ENCODE measurements at places on chromosomes 13 and 19. TPM values are rescaled to one million over a fixed set of nuclear protein-coding genes. Genes with fewer than 3 reads are reported as not detected.

ZNF575 gene
- 0.53 TPM for polyA plus RNA-seq

ZNF98 gene
- not detected for polyA plus RNA-seq

CPB2 gene
- polyA plus RNA-seq = 0.14 TPM

OR7C1 gene
- polyA plus RNA-seq = not detected

KL gene
- polyA plus RNA-seq = 0.67 TPM

RETN gene
- polyA plus RNA-seq = 15.1 TPM

KANK3 gene
- 31.9 TPM for polyA plus RNA-seq

COMP gene
- polyA plus RNA-seq = 0.52 TPM

WIZ gene
- 37.3 TPM for polyA plus RNA-seq
